ENCODE measurements at places on chromosomes 11 and 22. TPM values are rescaled to one million over a fixed set of nuclear protein-coding genes. Genes with fewer than 3 reads are reported as not detected.

Gene RAG2
- total RNA-seq, result not detected

Gene NELL1
- 0.09 TPM for total RNA-seq

- no peaks in the 10 kb centered on the region for H3K27me3 ChIP-seq
- H3K36me3 ChIP-seq, result peaks cover 14% of the 10 kb centered on the region
- H3K27ac ChIP-seq, result no peak overlapping the region
- no peak for DNase-seq
These were observed 68.8 kb downstream of the OR5AK2 start for GRCh38 chr11:57057561-57057960.

DNA sequence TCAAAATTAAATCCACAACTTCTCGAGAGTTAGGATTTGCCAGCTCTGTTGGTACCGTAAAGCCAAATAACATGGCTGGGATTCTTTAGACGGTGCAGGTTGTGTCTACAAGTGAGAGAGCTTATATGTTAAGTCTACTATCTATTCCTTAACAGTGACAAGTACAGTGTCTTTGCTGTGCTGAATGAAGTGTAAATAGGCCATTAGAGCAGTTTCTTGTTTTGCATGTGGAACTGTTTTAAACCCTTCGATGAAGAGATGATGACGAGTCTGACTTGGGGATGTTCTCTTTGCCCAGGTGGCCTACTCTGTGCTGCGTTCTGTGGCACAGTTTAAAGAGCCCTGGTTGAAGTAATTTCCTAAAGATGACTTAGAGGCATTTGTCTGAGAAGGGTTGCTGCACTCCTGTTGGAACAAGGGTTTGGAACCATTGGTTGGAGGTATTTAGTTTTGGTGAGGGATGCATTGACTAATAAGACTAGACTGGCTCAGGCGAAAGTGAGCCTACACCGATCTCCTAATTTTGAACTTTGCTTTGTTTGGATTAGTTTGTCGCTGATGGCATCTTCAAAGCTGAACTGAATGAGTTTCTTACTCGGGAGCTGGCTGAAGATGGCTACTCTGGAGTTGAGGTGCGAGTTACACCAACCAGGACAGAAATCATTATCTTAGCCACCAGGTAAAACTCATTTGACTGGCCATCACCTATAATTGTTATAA, 988 bp downstream of the RPS3 start:
- peak overlapping the region; percentile 40 for H3K27ac ChIP-seq
- peaks cover 58% of the 10 kb centered on the region for H3K36me3 ChIP-seq
- H3K4me3 ChIP-seq, result peak overlapping the region; percentile 97
- DNase-seq, result no peak
- H3K27me3 ChIP-seq, result no peaks in the 10 kb centered on the region

DNA sequence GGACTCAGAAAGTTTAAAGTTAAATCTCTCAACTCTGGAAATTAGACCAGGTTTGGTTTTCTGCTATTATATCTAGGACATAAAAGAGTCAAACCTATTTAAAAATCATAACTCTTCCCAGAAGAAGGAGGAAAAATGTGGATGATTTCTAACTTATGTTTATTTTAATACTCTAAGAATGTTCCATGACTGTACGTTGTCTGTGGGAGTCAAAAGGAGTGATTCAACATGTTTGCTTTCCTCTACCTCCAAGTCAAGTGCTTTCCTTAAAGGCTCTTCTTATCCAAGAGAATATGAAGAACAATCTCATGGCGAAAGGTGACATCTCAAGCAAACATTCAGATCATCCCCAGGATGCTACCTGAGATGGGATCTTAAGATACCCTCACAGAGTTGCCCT, 21.6 kb downstream of the OR51E1 start:
- H3K27ac ChIP-seq, result no peak overlapping the region
- H3K4me1 ChIP-seq, result no peaks in the 10 kb centered on the region
- no peak overlapping the region for H3K4me3 ChIP-seq
- H3K27me3 ChIP-seq, result no peaks in the 10 kb centered on the region

- no peaks in the 10 kb centered on the region for H3K27me3 ChIP-seq
- no peak for DNase-seq
- no peak overlapping the region for H3K27ac ChIP-seq
These were observed 1.7 kb downstream of the SLC37A4 start for GRCh38 chr11:119029069-119029339.

DNA sequence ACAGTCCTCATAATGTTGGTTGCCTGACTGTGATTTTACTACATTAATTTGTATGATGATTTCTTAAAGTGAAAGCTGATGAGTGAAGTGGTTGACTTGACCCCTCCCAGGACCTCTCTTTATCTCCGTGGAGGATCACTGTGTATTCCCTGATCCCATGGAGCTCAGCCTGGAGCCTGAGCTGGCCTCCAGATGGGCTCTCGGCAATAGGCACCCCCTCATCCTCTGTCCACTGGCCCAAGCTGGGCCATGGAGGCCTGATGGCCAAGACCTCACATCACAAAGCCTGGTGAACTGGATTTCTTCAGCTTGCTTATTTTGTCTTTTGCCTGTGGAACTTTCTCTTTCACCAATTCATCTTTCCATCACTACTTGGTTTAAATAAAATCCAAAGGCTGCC, 75.2 kb downstream of the WNT11 start:
- H3K36me3 ChIP-seq, result peaks cover 3% of the 10 kb centered on the region
- H3K27me3 ChIP-seq, result no peaks in the 10 kb centered on the region
- DNase-seq, result no peak
- no peaks in the 10 kb centered on the region for H3K4me1 ChIP-seq
- no peak overlapping the region for H3K27ac ChIP-seq
